ENCODE measurements at places on chromosomes 12 and 14. TPM values are rescaled to one million over a fixed set of nuclear protein-coding genes. Genes with fewer than 3 reads are reported as not detected.

The KSR2 gene
- not detected for total RNA-seq

DNA sequence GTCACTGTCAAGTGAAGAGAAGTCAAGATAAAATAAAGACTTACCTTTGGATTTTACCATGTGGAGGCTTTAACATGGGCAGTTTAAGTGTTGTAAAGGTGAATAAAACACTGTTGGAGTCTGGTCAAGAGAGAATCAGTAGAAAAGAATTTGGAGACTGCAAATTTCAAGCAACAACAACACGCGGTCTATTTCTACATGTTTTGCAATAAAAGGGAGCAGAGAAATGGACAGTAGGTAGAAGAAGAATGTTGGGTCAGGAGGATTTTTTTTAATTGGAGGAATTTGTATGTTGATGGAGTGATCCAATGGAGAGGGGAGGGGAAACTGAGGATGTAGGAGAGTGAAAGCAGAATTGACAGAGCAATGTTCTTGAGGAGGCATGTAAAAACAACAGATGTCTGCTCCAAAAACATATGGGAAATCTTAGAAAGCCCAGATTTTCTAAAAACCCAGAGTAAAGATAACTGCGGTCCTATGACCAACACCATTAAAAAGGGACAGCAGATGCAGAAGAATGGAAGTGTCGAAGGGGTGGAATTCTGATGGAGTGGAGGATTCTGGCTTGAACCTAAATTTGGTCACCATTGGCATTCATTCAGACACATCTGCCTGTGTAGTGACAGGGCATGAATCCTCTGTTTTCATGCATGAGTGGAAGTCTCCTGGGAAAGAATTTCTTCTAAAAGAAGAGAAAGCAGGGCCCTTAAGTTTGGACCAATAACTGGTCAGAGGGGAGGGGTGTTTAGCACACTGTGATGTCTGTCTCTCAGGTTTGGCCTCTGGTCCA is 68.0 kb upstream of the OSBPL8 start:
- DNase-seq: no peak

GRCh38 chr14:61388173-61388975 is 67.0 kb downstream of the PRKCH start:
- DNase-seq: no peak

- no peak for DNase-seq
Measured at GRCh38 chr14:104602315-104602932, 2.1 kb downstream of the TMEM179 start.

GRCh38 chr14:51929910-51930682 is 59.2 kb upstream of the RTRAF start:
- DNase-seq: no peak
